ENCODE measurements at places on chromosomes 3 and 15. TPM values are rescaled to one million over a fixed set of nuclear protein-coding genes. Genes with fewer than 3 reads are reported as not detected.

The ATP8B4 gene
- 2.7 TPM for total RNA-seq

The SLC2A2 gene
- not detected for total RNA-seq

The CHDH gene
- 0.38 TPM for total RNA-seq

The CKMT1B gene
- 0.48 TPM for total RNA-seq

The GPR149 gene
- not detected for total RNA-seq

The KLHL6 gene
- total RNA-seq, result 29.9 TPM

The CHRNA7 gene
- not detected for total RNA-seq

- no peak for DNase-seq
These were observed 20.7 kb upstream of the ANKRD34C start for GRCh38 chr15:79261836-79262235.

DNA sequence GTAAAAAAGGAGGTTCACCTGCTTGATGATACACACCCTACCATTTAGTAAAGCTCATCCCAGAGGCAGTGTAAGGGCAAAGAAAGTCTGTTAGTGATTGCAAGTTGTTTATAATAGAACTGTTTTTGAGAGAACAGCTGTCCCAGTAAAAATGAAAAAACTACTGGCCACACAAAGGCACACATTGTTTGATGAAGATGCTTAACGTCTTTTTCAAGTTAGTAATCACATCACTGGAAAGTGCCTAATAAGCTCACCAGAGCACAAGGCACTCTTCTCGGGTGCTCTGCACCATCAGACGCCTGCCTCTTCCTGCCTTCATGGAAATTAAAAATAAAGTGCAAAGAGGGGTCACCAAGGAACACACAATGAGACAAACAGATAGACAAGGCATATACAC lies 186.9 kb downstream of the PDZRN3 start:
- no peak for DNase-seq

DNA sequence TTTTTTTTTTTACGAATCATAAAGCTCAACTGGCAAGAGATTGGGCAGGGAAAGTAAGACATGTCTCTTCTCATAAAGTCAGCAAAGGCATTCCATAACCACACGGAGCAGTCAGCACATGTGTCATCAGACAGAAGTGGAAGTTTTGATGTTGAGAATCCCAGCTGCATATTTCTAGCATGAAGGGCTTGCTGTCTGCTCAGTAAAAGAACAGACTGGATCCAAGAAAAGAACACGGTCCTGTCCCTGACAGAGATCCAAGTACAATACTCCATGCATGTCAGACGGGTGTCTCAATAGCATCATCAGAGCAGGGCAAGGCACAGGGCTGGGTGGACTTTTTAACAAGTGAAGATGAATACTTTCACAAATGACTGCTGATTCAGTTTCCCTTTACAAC lies 38.2 kb downstream of the ABI3BP start:
- DNase-seq, result no peak

- DNase-seq, result no peak
These were observed 53.2 kb upstream of the ZNF148 start for GRCh38 chr3:125428216-125428830.

- DNase-seq, result no peak
These were observed 386.5 kb upstream of the ATP11B start for GRCh38 chr3:182406786-182407185.

GRCh38 chr15:66802025-66803001 lies 100.3 kb downstream of the SMAD6 start:
- no peak for DNase-seq

DNA sequence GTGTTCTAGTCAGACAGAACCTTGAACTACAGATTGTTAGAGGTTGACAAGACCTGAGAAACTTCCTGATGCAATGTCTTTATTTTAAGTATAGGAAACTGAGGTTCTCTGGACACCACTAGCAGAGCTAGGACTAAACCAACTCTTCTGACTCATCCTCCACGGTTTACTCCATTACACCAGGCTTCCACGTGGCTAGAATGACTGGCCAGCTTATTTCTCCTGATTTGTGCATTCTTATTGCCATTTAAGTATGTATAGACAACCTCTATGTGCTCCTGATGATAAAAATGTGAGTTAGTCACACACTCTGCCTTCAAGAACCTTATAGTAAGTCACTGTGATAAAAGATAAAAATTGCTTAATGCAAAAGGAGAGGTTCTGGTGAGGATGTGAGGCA lies 182.7 kb downstream of the MEX3B start:
- DNase-seq, result no peak

DNA sequence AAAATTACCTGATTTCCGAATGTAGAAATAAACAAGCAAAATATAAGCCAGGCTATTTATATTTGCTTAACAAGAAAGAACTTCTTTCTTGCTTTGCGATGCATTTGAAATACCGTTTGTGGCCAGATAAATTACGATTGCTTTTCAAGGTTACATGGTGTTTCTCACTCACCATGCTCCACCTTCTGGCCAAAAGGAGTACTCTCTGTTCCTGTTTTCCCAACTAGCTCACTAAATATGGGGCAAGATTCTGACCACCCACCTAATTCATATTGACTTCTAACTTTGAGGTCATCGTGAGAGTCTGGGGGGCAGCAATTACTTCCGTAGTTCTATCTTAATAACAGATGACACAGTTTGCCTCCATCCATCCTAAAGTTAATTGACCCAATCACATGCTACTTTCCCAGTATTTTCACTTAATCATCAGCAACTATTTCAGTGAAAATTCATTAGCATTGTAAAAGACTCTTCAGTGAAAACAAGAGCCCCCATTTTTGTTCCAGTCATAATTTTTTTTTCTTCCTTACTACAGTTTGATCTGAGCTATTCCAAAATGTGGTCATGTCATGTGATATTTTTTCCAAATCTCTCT lies 25.9 kb downstream of the ACP3 start:
- no peak for DNase-seq

GRCh38 chr3:131900891-131901290 lies 133.9 kb downstream of the CPNE4 start:
- DNase-seq, result no peak

DNA sequence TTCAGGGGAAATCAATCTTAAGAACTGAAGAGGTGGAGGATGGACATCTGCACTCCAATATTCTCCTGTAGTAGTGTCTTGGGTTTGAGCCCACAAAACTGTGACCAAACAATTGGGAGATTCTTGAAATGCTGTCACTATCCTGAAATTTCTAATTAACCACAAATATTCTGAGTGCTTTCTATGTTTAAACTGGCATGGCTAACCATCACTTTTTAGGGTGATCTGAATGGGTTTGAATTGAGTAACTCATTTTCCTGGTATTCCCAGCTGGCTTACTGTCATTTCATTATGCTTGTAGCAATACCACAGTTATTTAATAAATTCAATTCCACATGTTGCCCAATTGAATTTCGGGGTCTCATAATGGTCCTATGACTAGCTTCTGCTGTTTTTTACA lies 216.9 kb upstream of the DCBLD2 start:
- no peak for DNase-seq

DNA sequence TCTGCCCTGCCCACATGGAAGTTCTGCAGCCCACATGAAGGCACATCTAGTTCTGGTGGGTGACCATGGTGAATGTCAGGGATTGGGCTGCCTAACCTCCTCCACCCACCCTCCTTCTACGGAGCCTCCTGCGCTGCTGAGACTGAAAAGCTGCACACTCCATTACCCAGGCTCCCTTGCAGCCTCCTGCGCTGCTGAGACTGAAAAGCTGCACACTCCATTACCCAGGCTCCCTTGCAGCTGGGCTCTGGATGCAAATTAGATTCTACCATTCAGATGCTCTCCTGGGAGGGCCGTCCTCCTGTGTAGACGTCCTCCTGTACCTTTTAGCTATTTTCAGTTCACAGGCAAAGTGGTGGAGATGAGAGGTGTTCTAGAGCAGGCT lies 32.1 kb downstream of the POMGNT2 start:
- DNase-seq, result no peak

DNA sequence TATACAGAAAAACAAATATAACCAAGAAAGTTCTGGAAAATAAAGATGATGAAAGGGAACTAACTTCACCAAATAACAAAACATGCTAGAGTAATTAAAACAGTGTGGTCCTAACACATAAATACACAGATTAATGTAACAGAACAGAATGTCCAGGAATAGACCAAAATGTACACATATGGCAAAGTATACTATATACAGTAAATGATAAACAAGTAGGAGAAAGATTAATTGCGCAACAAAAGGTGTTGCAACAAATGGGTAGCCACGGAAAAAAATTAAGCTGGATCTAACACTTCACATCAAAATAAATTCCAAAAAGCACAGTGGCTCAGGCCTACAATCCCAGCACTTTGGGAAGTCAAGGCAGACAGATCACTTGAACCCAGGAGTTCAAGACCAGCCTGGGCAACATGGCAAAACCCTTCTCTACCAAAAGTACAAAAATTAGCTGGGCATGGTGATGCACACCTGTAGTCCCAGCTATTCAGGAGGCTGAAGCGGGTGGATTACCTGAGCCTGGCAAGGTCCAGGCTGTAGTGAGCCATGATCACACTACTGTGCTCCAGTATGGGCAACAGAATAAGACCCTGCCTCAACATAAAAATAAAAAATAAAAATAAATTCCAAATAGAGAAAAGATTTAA lies 19.8 kb downstream of the SCAP start:
- no peak for DNase-seq

- no peak for DNase-seq
These were observed 10.7 kb upstream of the MYO5C start for GRCh38 chr15:52306270-52306669.

DNA sequence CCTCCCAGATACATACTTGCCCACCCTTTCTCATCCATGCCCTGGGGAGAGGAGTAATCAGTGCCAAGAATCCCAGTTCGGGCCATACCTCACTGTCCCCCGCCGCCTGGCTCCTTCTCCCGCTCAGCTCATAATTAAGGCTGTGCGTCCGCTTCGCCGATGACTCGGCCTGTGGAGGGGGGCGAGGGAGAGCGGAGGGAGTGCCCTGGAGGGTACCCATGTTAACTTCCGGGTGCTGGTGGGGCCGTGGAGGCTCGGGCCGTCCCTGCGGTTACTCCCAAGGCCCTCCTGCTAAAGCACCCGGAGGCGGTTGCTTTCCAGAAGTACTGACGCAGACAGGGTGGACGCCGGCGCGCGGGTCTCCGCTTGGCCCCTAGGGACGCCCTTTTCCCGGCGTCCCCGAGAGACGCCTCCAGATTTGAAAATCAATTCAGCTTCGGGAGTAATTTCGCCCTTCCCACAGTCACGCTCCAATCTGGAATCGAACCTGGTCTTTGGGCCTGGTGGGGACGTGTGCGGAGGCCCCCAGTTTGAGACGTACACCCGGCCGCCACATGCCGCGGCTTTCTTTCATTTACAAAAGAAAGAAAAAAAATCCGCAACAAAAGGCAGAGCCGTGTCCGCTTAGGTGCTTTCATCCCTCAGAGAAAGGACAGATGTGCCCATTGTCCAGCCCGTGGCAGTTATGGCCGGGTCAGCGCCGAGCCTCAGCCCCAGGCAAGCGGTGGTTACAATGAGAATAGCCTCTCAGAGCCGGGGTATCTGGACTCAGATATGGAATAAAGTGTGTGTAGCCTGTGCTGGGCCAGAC lies 1.0 kb upstream of the ONECUT1 start:
- DNase-seq, result no peak

GRCh38 chr3:157170861-157171260 lies 10.9 kb upstream of the CCNL1 start:
- no peak for DNase-seq

DNA sequence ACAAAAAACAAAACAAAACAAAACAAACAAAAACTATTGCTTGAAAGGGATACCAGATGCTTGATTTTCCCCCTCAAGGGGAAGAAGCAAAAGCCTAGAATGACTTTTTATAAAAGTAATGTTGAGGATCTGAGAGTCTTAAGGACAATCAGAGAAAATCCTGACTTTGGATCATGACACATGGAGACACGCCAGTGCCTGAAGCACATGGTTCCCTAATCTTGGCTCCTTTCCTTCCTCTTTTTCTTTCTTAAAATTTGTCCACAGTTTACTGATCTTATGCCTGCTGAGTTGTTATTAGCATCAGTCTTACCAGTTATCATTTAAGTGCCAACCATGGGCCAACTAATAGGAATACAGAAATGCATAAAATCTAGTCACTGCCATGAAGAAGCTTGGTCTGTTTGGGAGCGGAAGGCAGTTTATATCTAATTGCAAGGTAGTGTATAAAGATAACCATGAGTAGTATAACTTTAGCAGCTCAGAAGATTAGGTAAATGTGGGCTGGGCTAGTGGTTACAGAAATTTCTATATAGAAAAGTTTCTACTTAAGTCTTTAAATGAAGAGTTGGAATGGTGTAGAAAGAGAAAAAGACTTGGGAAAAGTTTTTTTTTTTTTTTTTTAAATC lies 6.9 kb downstream of the GLCE start:
- DNase-seq, result no peak

DNA sequence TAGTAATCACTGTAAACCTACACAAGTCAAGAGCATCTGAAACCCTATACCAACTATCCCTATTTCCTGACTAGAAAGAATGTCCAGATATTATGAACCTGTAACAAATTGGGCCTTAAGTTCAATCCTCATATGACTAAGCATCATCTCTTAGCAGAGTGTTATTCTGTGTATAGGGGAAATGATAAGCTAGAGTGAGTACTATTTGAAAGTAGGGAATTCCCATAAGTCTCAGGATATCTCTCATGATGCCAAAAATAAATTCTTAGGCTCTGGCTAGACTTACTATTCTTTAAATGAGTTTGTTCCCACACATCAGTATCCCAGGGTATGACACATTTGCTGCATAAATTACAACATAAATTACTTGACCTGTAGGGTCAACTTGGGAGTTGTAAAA lies 15.3 kb downstream of the MRPL47 start:
- DNase-seq, result no peak

DNA sequence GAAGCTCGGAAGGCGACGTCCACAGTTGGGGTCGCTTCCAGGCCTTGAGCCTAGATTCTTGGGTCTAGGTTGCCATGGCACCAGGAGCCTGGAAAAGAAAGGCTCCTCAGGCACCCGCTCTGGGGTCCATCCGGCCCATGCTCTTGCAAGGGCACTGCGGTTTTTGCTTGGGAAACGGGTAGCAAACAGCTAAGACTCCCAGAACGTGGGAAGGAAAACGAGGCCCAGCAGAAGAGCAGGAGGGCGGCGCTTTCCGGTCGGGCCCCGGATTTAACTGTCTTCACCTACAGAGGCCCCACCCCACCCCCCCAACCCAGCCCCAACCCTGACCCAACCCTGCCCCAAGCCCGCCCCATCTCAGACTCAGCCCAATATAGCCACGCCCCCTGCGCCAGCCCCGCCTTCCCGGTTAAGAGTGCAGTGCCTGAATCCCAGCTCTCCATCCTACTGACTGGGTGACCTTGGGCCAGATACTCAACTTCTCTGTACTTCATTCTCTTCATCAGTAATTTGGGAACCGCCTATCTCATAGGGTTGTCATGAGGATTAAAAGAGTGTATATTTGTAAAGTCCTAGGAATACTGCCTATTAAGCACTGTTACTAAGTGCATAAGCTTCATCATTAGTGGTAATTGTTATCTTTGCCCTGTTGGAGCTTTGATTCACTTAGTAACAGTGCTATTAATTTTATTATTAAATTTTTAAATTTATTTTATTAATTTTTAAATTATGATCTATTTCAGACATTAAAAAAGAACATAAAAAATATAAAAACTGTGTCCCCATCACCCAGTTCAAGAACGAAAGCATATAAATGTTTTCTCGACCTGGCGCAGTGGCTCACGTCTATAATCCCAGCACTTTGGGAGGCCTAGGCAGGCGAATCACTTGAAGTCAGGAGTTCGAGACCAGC lies 28.4 kb upstream of the SMAD6 start:
- DNase-seq, result no peak

- DNase-seq, result no peak
These were observed 95.8 kb upstream of the ABHD17C start for GRCh38 chr15:80599359-80599758.

GRCh38 chr3:142053244-142053643 lies 96.1 kb downstream of the TFDP2 start:
- no peak for DNase-seq

- DNase-seq, result peak; percentile 29
These were observed 25.7 kb downstream of the GPR15 start for GRCh38 chr3:98557324-98558010.
